Parietal lobe (tissue), 2 donors: ENCODE measurements at places on chromosomes 11 and 22. TPM values are rescaled to one million over a fixed set of nuclear protein-coding genes. Genes with fewer than 3 reads are reported as not detected.

Gene LRRC4C
- total RNA-seq: 99.8 TPM

Gene FAM180B
- total RNA-seq: not detected

Gene HINFP
- 41.9 TPM for total RNA-seq

Gene WNT11
- total RNA-seq: 6.6 TPM
